Tibial nerve (tissue), 4 donors: ENCODE measurements at places on chromosomes 2 and 18. TPM values are rescaled to one million over a fixed set of nuclear protein-coding genes. Genes with fewer than 3 reads are reported as not detected.

DNA sequence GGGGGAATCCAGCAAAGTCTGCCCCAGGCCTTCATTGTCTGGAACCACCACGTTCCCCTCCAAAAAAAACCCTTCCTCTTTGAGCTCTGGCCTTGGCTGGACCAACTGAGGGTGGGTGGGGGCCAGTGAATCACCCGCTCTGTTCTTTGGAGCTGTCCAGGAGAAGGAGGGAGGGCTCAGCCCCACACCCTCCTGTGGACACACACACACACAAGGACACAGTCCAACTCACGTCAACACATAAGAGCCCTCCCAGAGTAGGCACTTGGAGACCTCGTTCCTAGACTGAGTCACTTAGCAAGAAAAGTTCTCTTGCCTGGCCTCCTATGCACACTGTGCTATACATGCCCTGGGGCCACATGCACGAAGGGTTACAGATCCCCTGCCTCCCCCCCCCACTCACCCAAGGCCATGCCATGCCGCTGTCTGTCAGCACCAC lies 1.2 kb upstream of the TNS1 start:
- no peaks in the 10 kb centered on the region for H3K36me3 ChIP-seq
- no peaks in the 10 kb centered on the region for H3K27me3 ChIP-seq
- H3K27ac ChIP-seq: peak overlapping the region; percentile 71
- peak; percentile 60 for DNase-seq
- peaks cover 14% of the 10 kb centered on the region for H3K4me1 ChIP-seq

Gene HOXD11
- total RNA-seq: 1.2 TPM

GRCh38 chr2:129702416-129703176 lies 276.9 kb upstream of the RAB6C start:
- no peak overlapping the region for H3K27ac ChIP-seq
- no peaks in the 10 kb centered on the region for H3K4me1 ChIP-seq
- H3K27me3 ChIP-seq: no peaks in the 10 kb centered on the region
- no peak overlapping the region for H3K4me3 ChIP-seq

DNA sequence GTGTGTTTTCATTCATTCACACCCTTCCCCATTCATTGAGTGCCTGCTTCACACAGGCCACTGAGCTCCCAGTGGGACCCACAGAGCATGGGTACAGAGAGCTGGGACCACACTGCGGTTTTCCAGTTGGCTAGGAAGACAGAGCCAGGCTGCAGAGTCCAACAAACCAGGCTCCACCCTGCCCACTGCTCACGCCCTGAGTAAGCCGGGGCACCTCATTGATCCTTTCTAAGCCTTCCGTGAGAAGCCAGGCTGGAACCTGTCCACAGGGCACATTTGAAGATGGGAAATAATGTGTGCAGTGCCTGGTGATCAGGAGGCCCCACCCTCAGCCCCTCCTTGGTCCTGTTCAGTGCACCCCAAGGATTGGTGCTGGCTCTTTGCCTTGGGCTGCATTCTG lies 13.5 kb downstream of the KCNIP3 start:
- H3K4me1 ChIP-seq: no peaks in the 10 kb centered on the region
- no peaks in the 10 kb centered on the region for H3K36me3 ChIP-seq
- no peak overlapping the region for H3K27ac ChIP-seq
- DNase-seq: no peak
- no peaks in the 10 kb centered on the region for H3K27me3 ChIP-seq

DNA sequence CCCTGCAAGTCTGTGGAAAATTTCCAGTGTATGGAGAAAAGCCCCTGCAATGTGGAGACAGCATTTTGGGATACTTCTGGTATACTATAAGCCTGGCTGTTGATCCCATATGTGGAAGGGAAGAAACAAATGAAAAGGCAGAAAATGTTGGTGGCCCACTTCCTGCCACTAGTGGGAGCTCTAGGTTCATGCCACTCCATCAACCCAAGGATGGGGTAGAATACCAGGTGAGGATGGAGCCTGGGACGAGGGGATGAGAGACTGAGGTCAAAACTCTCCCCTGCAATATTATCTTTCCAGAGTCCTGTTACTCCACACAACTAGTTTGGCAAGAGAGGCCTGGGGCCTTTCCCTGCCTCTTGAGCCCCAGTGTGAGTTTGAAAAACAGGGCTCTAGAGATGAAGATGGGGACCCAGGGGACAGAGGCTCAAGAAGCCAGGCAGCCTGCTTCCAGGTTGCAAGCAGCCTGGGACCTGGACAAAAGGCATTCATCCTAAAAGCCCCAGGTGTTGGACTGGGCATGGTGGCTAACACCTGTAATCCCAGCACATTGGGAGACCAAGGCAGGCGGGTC lies 31.9 kb downstream of the BMP10 start:
- no peaks in the 10 kb centered on the region for H3K36me3 ChIP-seq
- H3K4me3 ChIP-seq: no peak overlapping the region
- no peaks in the 10 kb centered on the region for H3K4me1 ChIP-seq
- H3K27ac ChIP-seq: no peak overlapping the region

- H3K4me3 ChIP-seq: peak overlapping the region; percentile 76
- no peaks in the 10 kb centered on the region for H3K36me3 ChIP-seq
- DNase-seq: peak; percentile 41
- peak overlapping the region; percentile 98 for H3K27ac ChIP-seq
- no peaks in the 10 kb centered on the region for H3K27me3 ChIP-seq
Measured at GRCh38 chr2:8684540-8684877, 2.7 kb downstream of the ID2 start.

- H3K27ac ChIP-seq: no peak overlapping the region
- no peaks in the 10 kb centered on the region for H3K36me3 ChIP-seq
- no peaks in the 10 kb centered on the region for H3K27me3 ChIP-seq
- no peak overlapping the region for H3K4me3 ChIP-seq
- H3K4me1 ChIP-seq: peaks cover 5% of the 10 kb centered on the region
- DNase-seq: no peak
Measured at GRCh38 chr18:9849407-9850283, 36.1 kb upstream of the TXNDC2 start.

GRCh38 chr2:158963071-158963470 lies 5.4 kb upstream of the TANC1 start:
- H3K27ac ChIP-seq: no peak overlapping the region
- no peak overlapping the region for H3K4me3 ChIP-seq
- H3K27me3 ChIP-seq: no peaks in the 10 kb centered on the region

Gene CDH19
- total RNA-seq: 457 TPM

GRCh38 chr2:105674859-105675541 lies 69.7 kb upstream of the NCK2 start:
- no peaks in the 10 kb centered on the region for H3K4me1 ChIP-seq
- H3K36me3 ChIP-seq: no peaks in the 10 kb centered on the region
- no peak overlapping the region for H3K4me3 ChIP-seq
- DNase-seq: no peak
- H3K27ac ChIP-seq: no peak overlapping the region

DNA sequence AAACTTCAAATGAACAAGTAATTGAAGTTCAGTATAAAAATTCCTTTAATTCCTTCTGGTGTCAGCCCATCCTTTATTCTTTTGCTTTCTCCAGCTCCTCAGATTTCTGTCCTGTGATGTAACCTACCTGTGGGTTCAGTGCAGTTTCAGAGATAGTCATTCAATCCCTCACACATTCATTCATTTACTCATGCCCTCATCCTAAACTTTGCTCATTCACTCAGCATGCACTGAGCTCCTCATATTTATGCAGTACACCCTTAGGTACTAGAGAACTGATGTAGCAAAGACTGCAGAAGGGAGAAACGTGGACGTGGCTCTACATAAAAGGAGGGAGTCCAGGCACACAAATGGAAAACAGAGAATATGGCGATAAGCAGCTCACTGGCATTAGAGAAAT lies 45.3 kb upstream of the STAT1 start:
- H3K27me3 ChIP-seq: no peaks in the 10 kb centered on the region
- no peak overlapping the region for H3K27ac ChIP-seq
- no peaks in the 10 kb centered on the region for H3K4me1 ChIP-seq
- DNase-seq: no peak
- H3K36me3 ChIP-seq: no peaks in the 10 kb centered on the region
- no peak overlapping the region for H3K4me3 ChIP-seq

Gene IL1RL1
- 6.1 TPM for total RNA-seq
